ENCODE measurements at places on chromosomes 4 and X. TPM values are rescaled to one million over a fixed set of nuclear protein-coding genes. Genes with fewer than 3 reads are reported as not detected.

CITED1 gene
- total RNA-seq: 2.2 TPM

TSPAN6 gene
- 58.1 TPM for total RNA-seq

NALF2 gene
- 16.1 TPM for total RNA-seq

SPATA18 gene
- 2.0 TPM for total RNA-seq

SLC6A14 gene
- not detected for total RNA-seq

FAM241A gene
- 0.63 TPM for total RNA-seq

- H3K27ac ChIP-seq: no peak overlapping the region
- no peaks in the 10 kb centered on the region for H3K27me3 ChIP-seq
- H3K4me3 ChIP-seq: no peak overlapping the region
- DNase-seq: no peak
- H3K36me3 ChIP-seq: no peaks in the 10 kb centered on the region
These were observed 171.4 kb downstream of the SH3KBP1 start for GRCh38 chrX:19715711-19716638.

DNA sequence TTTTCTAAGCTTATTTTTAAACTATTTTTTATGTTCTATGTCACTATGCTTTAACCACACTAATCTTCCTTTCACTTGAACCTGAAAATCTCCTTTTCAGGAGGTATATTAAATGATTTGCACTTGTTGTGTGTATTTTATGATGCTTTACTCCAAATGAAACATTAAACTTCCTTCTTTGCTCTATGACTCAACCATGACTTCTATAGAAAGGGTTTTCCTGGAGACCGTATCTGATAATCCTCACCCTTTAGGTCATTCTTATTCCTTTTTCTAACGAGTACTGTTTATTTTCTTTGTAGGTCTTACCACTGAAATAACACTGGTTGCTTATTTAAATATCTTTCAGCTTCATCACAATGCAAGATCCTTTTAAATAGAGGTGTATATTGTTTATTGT is 1163.2 kb downstream of the PCDH18 start:
- no peak overlapping the region for H3K27ac ChIP-seq
- no peaks in the 10 kb centered on the region for H3K27me3 ChIP-seq
- H3K4me1 ChIP-seq: no peaks in the 10 kb centered on the region
- no peak for DNase-seq
- H3K4me3 ChIP-seq: no peak overlapping the region

GRCh38 chr4:37847311-37847884 is 20.9 kb downstream of the PGM2 start:
- H3K36me3 ChIP-seq: no peaks in the 10 kb centered on the region
- no peak overlapping the region for H3K27ac ChIP-seq
- no peak for DNase-seq
- H3K4me1 ChIP-seq: no peaks in the 10 kb centered on the region
- no peak overlapping the region for H3K4me3 ChIP-seq

- H3K4me1 ChIP-seq: no peaks in the 10 kb centered on the region
- DNase-seq: no peak
- no peaks in the 10 kb centered on the region for H3K27me3 ChIP-seq
- no peak overlapping the region for H3K27ac ChIP-seq
- H3K4me3 ChIP-seq: no peak overlapping the region
These were observed 172.2 kb downstream of the PPARGC1A start for GRCh38 chr4:23717528-23718248.

- no peak overlapping the region for H3K4me3 ChIP-seq
- no peaks in the 10 kb centered on the region for H3K36me3 ChIP-seq
- no peaks in the 10 kb centered on the region for H3K27me3 ChIP-seq
- DNase-seq: no peak
These were observed 253.1 kb upstream of the GPC4 start for GRCh38 chrX:133668225-133668931.

GRCh38 chr4:99215521-99215920 is 3.5 kb downstream of the ADH6 start:
- H3K27me3 ChIP-seq: no peaks in the 10 kb centered on the region
- H3K4me3 ChIP-seq: no peak overlapping the region
- no peak for DNase-seq
- H3K27ac ChIP-seq: no peak overlapping the region
- H3K4me1 ChIP-seq: no peaks in the 10 kb centered on the region

- DNase-seq: no peak
- H3K4me1 ChIP-seq: no peaks in the 10 kb centered on the region
- H3K36me3 ChIP-seq: no peaks in the 10 kb centered on the region
- no peak overlapping the region for H3K27ac ChIP-seq
These were observed 23.2 kb upstream of the AMOT start for GRCh38 chrX:112863850-112864249.

- DNase-seq: no peak
- H3K4me3 ChIP-seq: no peak overlapping the region
- no peaks in the 10 kb centered on the region for H3K4me1 ChIP-seq
- H3K36me3 ChIP-seq: no peaks in the 10 kb centered on the region
- H3K27me3 ChIP-seq: no peaks in the 10 kb centered on the region
These were observed 29.8 kb downstream of the UGT2B7 start for GRCh38 chr4:69126024-69126423.

DNA sequence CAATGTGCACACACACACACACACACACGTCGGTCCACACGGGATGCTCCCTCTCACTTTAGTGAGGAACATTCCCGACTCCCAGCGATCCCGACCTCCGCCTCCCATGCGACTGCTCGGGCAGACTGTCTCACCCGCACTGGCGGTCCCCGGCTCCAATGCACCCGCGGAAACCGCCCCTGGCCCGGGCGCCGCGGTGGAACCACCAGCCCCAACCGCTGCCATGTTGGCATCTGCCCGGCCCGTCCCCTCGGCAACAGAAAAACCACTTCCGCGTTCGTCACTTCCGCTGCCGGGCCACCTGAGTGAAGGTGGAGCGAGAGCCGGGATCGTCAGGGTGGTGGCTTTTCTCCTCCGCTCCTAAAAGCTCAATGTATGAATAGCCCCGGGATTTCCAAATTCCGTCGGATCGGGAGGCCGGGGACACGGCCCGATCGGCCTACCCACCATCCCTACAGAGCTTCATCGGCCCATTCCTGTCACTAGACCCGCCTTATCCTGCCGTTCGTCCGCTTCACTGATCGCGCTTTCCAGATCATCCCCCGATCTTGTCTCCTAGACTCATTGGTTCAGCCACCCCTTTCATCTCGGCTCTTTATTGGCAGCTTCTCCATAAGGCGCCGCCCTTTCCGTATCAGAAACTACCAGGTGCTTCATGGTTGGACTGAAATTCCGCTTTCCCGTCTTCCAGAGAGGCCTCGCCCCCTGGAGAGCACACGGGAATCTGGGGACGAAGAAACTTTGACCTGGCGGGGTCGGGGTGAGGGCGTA is at the start of gene SLC35A2:
TSS of gene SLC35A2 (minus strand) at position 235 of the 771 bp plus-strand sequence. CDS start at position 225, 10 bp downstream.
- H3K4me1 ChIP-seq: peaks cover 3% of the 10 kb centered on the region
- peaks cover 29% of the 10 kb centered on the region for H3K36me3 ChIP-seq
- H3K4me3 ChIP-seq: peak within 1 kb of the TSS; percentile 94
- H3K27me3 ChIP-seq: no peaks in the 10 kb centered on the region
- peak within 1 kb of the TSS; percentile 75 for H3K27ac ChIP-seq

GRCh38 chr4:94495408-94495807 is 43.7 kb downstream of the PDLIM5 start:
- no peak overlapping the region for H3K4me3 ChIP-seq
- H3K27me3 ChIP-seq: no peaks in the 10 kb centered on the region
- DNase-seq: no peak
- H3K4me1 ChIP-seq: no peaks in the 10 kb centered on the region
- no peak overlapping the region for H3K27ac ChIP-seq
- no peaks in the 10 kb centered on the region for H3K36me3 ChIP-seq

DNA sequence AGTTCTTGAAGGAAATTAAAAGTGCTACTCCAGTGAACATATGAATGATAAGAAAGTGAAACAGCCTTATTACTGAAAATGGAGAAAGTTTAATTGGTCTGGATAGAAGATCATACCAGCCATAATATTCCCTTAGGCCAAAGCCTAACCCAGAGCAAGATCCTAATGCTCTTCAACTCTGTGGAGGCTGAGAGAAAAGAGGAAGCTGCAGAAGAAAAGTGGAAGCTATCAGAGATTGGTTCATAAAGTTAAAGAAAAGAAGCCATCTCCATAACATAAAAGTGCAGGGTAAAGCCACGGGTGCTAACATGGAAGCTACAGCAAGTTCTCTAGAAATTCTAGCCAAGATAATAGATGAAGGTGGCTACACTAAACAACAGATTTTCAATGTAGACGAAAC is 85.5 kb upstream of the ATOH1 start:
- no peaks in the 10 kb centered on the region for H3K4me1 ChIP-seq
- H3K27ac ChIP-seq: no peak overlapping the region
- H3K27me3 ChIP-seq: no peaks in the 10 kb centered on the region
- H3K4me3 ChIP-seq: no peak overlapping the region
- no peaks in the 10 kb centered on the region for H3K36me3 ChIP-seq

DNA sequence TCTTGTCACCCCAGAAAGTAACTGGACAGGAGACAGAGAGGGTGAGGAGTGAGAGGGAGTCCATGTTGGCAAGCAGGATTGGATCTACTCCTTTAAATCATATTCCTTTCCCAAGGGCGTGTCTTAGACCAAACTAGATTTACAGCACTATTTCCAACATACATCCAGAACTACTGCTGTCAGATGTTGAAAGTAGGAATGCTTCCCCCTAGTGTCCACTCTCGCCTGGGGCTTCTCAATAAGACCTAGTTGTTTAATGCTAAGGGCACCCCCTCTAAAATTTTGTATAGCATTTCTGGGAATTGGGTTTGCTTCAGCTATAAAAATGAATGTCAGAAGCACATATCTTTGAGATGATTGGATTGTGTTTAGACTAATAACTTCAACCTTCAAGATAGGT is 13.3 kb downstream of the OFD1 start:
- peaks cover 5% of the 10 kb centered on the region for H3K36me3 ChIP-seq
- no peak overlapping the region for H3K4me3 ChIP-seq
- H3K27ac ChIP-seq: no peak overlapping the region
- no peak for DNase-seq

DNA sequence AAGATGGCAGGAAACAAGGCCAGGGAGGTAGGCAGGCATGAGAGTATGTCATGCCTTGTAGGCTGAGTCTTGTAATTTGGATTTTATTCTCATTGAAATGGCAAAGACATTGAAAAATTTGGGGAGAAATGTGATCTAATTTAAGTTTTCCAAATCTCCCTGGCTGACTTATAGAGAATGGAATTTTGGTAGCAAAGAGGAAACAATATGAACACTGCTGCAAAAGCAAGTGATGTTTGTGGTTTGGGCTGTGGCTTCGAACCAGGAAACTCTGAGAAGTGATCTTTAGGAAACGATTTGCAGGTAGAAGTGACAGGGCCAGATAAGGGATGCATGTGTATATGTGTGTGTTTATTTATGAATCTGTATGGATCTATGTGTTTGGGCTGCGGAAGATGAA is 35.6 kb downstream of the ARSJ start:
- H3K27ac ChIP-seq: no peak overlapping the region
- H3K36me3 ChIP-seq: no peaks in the 10 kb centered on the region
- no peaks in the 10 kb centered on the region for H3K4me1 ChIP-seq

DNA sequence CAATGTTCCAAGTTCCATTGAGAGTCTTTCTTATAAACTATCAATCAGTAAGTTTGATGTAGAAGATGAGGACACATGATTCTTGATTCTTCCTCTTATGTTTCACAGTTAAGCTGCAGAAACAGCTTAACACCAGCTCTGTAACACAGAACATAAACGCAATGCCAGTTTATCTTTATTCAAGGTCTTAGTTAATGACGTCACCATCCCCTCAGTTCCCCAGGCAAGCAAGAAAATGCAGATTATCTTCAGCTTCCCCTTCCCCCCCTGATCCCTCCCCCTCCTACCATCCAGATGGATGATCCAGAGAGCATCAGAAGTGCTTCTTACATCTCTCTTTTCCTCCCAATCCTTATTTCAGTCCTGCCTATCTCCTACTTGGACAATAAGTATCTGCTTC is 4.4 kb upstream of the SH3RF1 start:
- DNase-seq: no peak
- H3K27me3 ChIP-seq: no peaks in the 10 kb centered on the region
- H3K4me3 ChIP-seq: no peak overlapping the region
- no peak overlapping the region for H3K27ac ChIP-seq

DNA sequence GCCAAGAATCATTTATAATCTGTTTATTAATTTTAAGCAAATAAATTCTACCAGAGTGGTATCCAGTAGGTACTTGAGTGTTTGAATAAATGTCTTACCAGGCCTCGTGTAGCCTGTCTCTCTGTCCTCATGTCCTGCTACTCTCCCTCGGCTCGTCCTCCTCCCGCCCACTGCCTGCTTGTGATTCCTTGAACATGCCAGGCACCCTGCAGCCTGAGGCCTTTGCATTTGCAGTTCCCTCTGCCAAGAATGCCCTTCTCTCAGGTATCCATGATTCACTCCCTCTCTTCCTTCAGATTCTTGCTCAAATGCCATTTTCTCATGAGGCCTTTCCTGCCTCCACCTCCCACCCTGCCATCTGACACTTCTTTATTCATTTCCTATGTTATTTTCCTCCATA is 209.7 kb upstream of the PRPS2 start:
- no peak for DNase-seq
- no peak overlapping the region for H3K27ac ChIP-seq
- H3K4me1 ChIP-seq: no peaks in the 10 kb centered on the region
- no peaks in the 10 kb centered on the region for H3K27me3 ChIP-seq
- no peak overlapping the region for H3K4me3 ChIP-seq

DNA sequence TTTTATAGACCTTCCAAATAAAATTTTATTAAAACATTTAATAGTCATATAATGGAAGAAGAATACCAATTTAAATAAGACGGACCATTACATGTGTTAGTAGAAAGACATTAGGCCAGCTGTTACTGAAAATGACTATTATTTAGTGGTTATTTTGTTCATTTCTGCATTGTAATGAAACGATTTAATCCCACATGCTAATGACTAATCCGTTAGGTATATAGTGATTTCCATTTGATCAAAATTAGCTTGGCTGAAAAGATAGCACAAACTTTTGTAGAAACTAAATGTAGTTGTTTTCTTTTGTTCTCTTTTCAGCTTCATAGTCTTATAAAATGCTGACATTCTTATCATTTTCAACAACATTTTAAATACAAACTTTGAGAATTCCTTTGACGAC is 556.1 kb upstream of the TENM3 start:
- no peaks in the 10 kb centered on the region for H3K27me3 ChIP-seq
- no peak overlapping the region for H3K27ac ChIP-seq

GRCh38 chr4:142671516-142671915 is 174.6 kb downstream of the INPP4B start:
- H3K27ac ChIP-seq: no peak overlapping the region
- no peak for DNase-seq
- H3K27me3 ChIP-seq: no peaks in the 10 kb centered on the region
- H3K4me3 ChIP-seq: no peak overlapping the region

GRCh38 chrX:100625985-100626491 is 10.6 kb downstream of the TSPAN6 start:
- no peak overlapping the region for H3K27ac ChIP-seq
- no peaks in the 10 kb centered on the region for H3K4me1 ChIP-seq
- H3K27me3 ChIP-seq: no peaks in the 10 kb centered on the region
- DNase-seq: no peak
- no peaks in the 10 kb centered on the region for H3K36me3 ChIP-seq
- H3K4me3 ChIP-seq: no peak overlapping the region

- no peak overlapping the region for H3K27ac ChIP-seq
- H3K4me3 ChIP-seq: no peak overlapping the region
- DNase-seq: no peak
- H3K4me1 ChIP-seq: no peaks in the 10 kb centered on the region
- no peaks in the 10 kb centered on the region for H3K36me3 ChIP-seq
- H3K27me3 ChIP-seq: no peaks in the 10 kb centered on the region
These were observed 278.7 kb downstream of the RCHY1 start for GRCh38 chr4:75235359-75235951.

GRCh38 chr4:158581161-158581560 is 59.5 kb downstream of the RXFP1 start:
- no peaks in the 10 kb centered on the region for H3K36me3 ChIP-seq
- DNase-seq: no peak
- H3K27me3 ChIP-seq: no peaks in the 10 kb centered on the region
- H3K4me1 ChIP-seq: no peaks in the 10 kb centered on the region

- no peaks in the 10 kb centered on the region for H3K36me3 ChIP-seq
- no peaks in the 10 kb centered on the region for H3K27me3 ChIP-seq
- H3K4me1 ChIP-seq: no peaks in the 10 kb centered on the region
- H3K4me3 ChIP-seq: no peak overlapping the region
- DNase-seq: no peak
These were observed 33.5 kb upstream of the SCRG1 start for GRCh38 chr4:173432430-173432829.
